Activated gamma-delta T cell treated with anti-CD3 and anti-CD28 coated beads, Interleukin-2, amount 50 U/mL, for 16 hours (primary cell): ENCODE measurements at places on chromosomes 1 and 21.

DNA sequence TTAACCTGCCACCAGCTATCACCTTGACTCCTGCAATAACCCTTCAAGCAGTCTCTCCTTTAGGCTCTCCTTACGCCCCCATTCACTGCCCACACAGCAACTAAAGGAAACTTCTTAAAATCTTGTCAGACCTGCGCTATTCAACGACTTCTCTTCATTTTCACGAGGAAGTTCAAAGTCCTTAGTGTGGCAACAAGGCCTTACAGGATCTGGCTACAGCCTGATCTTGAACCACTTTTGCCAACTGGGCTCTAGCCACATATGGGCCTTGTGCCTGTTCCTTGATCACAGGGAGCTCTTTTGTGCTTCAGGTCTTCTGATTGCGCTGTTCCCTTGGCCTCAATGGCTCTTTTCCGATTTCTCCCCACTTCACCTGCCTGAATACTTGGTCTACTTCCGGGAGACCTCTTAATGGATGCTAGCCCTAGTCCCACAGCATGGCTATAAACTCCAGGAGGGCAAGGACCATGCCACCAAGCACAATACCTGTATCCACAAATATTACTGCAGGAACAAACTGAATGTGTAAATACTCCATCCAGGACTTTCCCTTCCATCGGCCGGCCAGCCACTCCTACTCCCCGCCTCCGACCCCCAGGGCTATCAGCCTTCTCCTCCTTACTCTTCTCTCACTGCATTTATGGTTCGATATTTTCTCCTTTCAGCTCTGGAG, 2.3 kb upstream of the CTNNBIP1 start:
- DNase-seq: no peak

GRCh38 chr1:54225986-54226559, 26.1 kb downstream of the MRPL37 start:
- no peak for DNase-seq

- no peak for DNase-seq
Measured at GRCh38 chr21:29943885-29944284, 4.1 kb upstream of the GRIK1 start.

DNA sequence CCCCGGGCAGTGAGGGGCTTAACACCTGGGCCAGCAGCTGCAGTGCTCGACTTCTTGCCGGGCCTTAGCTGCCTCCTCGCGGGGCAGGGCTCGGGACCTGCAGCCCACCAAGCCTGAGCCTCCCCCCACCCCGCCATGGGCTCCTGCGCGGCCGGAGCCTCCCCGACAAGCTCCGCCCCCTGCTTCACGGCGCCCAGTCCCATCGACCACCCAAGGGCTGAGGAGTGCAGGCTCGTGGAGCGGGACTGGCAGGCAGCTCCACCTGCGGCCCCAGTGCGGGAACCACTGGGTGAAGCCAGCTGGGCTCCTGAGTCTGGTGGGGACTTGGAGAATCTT, 67.8 kb upstream of the NR5A2 start:
- no peak for DNase-seq

- DNase-seq: no peak
Measured at GRCh38 chr1:219963432-219963831, 35.1 kb upstream of the SLC30A10 start.

- DNase-seq: no peak
Measured at GRCh38 chr1:119358636-119359035, 9.9 kb upstream of the HAO2 start.

- DNase-seq: no peak
Measured at GRCh38 chr1:230400007-230400344, 26.2 kb downstream of the PGBD5 start.

DNA sequence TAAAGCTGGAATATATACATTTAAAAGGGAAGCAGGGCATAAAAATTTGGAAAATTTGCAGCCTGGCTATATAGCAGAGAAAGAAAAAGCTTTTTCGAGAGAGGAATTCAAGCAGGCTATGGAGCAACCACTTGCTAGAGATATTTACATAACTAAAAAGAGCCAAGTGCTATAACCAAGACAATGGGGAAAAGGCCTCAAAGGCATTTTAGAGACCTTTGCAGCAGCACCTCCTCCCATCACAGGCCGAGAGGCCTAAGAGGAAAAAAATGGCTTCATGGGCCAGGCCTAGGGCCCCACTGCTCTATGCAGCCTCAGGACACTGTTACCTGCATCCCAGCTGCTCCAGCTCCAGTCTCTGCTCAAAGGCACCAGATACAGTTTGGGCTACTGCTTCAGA, 37.0 kb downstream of the CAPN9 start:
- DNase-seq: no peak

GRCh38 chr1:162977944-162978568, 91.1 kb upstream of the RGS4 start:
- no peak for DNase-seq

DNA sequence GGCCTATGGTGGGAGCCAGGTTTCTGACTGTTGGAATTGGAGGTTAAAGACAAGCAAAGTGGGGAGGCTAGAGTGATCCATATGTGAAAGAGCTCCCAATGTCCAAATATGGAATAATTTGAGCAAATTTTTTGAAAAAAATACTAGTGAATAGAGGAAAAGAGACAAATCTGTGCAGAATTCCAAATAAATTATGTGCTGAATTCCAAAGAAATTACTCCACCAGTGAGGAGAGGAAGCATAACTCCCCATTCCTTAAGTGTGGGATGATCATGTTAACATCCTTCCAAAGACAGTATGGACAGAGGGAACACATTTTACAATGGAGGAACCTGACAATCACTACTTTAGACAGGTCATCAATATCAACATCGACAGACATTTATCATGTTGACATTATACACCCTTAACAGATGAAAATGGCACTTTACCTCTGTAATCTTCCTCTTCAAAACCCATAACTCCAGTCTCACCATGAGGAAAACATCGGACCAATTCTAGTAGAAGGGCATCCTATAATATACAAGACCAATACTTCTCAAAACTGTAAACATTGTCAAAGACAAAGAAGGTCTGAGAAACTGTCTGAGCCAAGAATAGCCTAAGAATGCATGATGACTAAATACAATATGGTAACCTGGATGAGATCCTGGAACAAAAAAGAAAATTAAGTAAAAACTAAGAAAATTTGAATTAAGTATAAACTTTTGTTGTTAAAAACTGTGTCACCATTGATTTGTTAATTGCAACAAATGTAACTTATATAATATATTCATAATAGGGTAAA, 71.5 kb upstream of the RGS4 start:
- DNase-seq: no peak

DNA sequence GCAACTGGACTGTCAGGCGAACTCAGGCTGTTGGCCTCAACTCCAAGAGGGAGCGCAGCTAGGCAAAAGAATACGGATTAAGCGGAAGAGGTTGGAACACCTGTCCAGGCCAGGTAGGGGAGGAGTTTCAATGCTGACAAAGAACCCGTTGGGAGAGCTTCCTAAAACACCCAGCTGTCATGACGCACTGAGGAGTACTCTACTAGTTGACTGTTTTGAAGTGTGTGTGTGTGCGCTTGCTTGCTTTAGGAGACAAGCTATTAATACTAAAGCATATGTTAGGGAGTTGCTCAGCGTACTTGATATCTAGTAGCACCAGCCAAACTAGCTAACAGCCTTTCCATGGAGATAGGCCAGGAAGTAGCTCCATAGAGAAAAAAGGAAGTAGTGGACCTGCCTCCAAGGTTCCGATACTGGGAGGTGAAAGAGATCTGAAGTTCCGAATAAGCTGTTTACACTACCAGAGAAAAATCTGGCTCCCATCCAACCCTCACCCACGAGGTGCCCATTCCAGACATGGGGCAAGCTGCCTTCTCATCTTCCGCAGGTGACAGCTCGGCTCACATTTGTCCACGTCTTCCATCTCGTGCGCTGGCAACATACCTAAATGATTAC, 974 bp upstream of the FNBP1L start:
- DNase-seq: no peak

DNA sequence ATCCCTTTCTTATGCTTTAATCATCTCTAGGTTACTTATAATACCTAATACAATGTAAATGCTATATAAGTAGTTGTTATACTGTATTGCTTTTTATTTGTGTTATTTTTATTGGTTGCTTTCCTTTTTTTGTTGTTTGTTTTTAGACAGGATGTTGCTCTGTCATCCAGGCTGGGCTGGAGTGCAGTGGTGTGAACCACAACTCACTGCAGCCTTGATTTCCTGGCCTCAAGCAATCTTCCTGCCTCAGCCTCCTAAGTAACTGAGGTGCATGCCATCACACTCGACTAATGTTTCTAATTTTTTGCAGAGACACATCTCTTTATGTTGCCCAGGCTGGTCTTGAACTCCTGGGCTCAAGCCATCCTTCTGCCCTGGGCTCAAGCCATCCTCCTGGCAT, 26.9 kb downstream of the KRTAP19-8 start:
- no peak for DNase-seq

- peak; percentile 31 for DNase-seq
Measured at GRCh38 chr1:26225033-26225831, 8.8 kb upstream of the CEP85 start.

DNA sequence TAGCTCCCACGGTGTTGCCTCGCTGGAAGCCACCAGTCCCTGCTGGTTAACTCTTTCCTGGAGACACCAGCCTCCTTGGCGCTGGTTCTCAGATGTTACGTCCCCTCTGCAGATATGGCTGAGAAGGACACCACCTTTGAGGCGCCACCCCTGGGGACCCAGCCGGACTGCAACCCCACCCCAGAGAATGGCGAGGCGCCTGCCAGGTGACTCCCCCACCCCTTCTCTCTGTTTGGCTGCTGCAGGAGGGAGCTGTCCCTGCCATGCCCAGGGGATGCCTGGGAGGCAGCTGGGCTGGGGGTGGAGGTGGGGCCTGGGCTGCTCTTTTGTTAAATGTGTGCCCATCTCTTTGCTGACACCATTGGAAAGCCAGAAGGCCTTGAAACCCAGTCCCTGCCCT, 43.6 kb upstream of the TNFRSF1B start:
- DNase-seq: no peak

DNA sequence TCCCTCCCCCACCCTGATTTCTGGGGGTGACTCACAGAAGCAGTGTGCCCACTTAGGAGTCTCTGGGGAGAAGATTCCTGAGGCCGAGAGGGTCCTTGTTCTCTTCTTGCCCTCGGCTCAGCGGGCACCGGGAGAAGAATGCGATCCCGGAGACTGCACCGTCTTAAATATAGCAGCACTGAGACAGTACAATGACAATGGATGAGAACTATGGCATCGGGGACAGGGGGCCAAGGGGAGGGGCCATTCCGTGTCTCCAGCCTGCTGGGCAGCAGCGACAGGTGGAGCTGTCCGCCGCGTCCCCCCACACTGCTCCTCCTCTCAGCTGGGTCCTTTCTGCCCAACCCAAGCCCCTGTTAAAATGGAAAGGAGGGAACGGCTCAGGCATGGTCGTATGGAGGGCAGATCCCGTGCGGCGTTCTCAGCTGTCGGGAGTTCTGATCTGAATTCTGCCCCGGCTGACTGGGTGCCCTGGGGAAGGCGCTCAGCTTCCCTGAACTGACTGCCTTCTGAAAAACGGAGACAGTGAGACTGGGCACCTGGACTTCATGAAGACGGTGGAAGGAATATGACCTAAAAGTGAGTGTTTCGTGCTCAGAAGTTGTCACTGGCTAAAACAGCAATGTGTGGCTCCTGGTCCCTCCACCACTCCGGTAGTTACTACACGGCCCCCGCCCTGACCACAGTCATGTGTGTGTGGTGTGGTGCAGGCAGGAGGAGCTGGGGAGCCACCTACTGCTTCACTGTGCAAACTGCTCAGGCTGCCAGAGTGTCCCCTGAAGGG, at the start of gene MYOM3:
TSS of gene MYOM3 (minus strand) at position 140 of the 784 bp plus-strand sequence. CDS start 3,499 bp downstream, outside the sequence.
- DNase-seq: peak; percentile 20

DNA sequence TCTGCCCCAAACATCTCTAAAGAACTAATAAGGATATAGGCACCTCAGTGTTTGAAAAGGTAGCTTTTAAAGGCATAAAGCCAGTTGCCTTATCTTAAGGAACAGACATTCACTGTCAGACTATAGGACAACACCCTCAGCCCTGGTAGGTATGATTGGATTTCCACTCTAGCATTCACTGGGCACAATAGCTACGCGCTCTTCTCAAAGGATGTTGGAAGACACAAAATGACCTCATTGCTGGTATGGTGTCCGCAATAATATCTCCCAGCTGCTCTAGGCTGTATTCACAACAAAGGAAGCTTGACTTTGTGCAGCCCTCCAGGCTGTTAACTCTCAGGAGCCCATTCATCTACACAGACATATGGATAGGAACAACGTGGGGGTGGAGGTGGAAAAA, 119.4 kb upstream of the CXADR start:
- no peak for DNase-seq

DNA sequence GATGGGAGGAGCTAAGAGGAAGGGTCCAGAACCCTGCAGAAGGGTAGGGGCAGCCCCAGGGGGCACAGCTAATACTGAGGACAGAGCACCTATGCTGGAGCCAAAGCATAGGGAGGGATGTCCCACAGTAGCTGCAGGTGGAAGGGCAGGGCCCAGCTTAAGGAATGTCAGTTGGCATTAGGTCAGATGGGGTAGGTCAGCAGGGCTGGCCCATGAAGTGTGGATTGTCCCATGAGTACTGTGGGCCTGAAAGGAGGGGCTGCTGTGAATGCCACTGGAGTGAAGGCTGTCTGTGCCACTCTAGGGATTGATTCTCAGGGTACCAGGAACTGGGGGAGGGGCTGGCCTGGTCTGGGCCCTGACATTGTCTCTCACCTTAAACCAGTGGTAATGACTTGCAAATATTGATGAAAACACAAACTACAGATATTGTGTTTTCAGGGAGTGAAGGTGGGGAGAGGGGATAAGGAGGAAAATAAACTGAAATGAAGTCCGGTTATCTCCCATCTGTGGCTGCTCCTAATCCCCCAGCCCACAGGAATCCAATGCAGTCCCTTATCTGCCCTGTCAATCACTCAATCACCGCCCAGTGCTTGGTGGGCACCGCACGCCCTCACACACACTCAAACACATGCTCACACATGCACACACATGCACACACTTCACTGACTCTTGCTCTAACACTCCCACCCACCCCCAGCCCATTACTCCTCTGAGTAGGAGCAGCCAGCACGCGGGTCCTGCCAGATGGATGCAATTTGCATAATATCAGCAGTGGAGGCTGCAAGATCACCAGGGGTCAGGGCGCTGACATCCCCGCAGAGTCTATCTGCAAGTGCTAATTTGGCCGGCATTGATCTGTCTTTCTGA, 27.8 kb downstream of the DMAP1 start:
- DNase-seq: no peak

DNA sequence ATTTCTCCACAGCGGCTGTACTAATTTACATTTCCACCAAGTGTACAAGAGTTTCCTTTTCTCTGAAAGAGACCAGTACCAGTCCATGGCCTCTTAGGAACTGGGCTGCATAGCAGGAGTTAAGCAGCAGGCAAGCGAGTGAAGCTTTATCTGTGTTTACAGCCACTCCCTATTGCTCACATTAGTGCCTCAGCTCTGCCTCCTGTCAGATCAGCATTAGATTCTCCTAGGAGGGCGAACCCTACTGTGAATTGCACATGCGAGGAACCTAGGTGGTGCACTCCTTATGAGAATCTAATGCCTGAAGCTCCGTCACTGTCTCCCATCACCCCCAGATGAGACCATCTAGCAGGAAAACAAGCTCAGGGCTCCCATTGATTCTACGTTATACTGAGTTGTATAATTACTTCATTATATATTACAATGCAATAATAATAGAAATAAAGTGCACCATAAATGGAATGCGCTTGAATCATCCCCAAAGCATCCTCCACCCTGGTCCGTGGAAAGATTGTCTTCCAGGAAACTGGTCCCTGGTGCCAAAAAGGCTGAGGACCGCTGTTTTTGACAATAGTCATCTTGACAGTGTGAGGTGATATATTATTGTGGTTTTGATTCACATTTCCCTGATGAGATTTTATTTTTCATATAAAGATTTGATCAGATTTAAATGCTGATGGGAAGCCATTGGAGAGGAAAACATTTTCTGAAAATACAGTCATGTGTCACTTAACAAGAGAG, 45.5 kb upstream of the MRPS6 start:
- no peak for DNase-seq

- DNase-seq: no peak
Measured at GRCh38 chr1:64087768-64088167, 115.7 kb upstream of the UBE2U start.
